Fibroblast of skin of right quadriceps (primary cell): ENCODE measurements at places on chromosomes 2 and 18.
A peak's percentile ranks its signal among the peaks of the same experiment; 100 is the strongest.

GRCh38 chr2:200575957-200576356 lies 9.9 kb upstream of the AOX1 start:
- DNase-seq = peak; percentile 5

DNA sequence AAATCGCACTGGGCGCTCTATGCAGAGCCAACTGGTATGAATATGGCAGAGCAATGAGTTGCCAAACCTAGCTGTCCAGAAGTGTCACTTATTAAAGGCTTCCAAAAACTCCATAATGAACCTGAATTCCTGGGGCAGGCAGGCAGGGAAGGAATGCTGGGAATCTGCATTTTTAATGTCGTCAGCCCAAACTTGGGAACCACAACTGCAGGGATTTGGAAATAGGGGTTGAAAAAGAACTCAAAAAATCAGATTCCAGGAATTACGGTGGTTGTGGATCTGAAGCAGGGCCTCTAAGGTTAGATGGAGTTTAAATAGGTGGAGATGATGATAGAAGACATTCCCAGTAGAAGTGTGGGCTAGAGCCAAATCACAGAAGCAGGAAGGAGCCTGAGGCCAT lies 15.0 kb downstream of the NCKAP5 start:
- DNase-seq = peak; percentile 18

- DNase-seq = peak; percentile 74
These were observed 41.9 kb downstream of the TMEM247 start for GRCh38 chr2:46521215-46521683.

GRCh38 chr2:121359170-121359569 lies 74.2 kb upstream of the TFCP2L1 start:
- no peak for DNase-seq

- peak; percentile 24 for DNase-seq
These were observed 7.3 kb upstream of the PRLH start for GRCh38 chr2:237558961-237559641.

DNA sequence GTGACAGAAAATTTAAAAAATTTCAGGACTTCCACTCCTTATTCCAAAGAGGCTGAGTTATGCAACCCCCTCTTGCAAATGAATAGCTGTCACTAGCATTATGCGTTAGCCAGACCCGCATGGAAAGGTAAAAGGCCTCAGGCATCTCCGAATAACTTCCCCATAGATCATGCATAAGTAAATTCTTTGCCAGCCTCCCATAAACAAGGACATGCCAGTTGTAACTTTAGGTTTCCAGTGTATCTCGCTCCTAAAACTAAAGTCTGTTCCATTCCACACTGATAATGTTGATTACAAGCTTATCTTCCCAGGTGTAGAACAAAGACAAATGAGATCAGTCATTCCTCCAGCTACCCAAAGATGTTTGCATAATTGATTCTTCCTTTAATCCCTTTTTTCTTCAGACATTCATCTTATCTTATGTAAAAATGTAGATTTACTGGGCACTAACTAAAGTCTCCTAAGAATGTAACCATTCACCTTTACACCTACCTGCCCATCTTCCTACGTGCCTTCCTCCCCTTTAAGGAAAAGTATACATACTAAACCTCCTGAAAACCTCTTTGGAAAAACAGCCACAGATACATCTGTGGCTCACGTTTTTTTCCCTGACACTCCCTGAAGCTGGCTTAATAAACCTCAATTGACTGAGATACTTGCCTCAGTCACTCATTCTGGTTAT lies 13.6 kb upstream of the NFU1 start:
- no peak for DNase-seq

- no peak for DNase-seq
These were observed 212.5 kb upstream of the SMAD2 start for GRCh38 chr18:48142994-48143393.

GRCh38 chr2:111666160-111666559 lies 217.8 kb downstream of the ANAPC1 start:
- no peak for DNase-seq

GRCh38 chr2:16691261-16691660 lies 25.6 kb upstream of the CYRIA start:
- DNase-seq = no peak

DNA sequence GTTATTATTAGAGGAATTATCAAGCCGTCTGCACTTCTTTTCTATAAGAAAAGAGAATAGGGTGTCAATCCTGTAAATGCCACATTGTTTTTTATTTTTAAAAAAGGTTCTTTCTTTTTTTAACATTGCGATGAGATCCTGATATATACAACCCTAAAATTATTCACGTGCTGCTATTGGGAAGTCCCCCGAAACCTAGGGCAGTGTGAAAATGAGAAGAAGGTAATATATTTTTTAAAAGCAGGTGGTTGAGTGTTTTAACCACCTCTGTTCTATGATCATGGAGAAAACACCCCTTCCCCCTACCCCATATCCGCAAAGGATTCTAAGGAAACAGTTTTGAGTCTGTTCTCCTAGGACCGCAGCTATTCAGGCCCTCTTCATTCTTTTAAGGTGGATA lies 94.5 kb upstream of the KLHL14 start:
- no peak for DNase-seq

GRCh38 chr2:175030380-175031271 lies 25.4 kb upstream of the CHN1 start:
- DNase-seq = peak; percentile 38

DNA sequence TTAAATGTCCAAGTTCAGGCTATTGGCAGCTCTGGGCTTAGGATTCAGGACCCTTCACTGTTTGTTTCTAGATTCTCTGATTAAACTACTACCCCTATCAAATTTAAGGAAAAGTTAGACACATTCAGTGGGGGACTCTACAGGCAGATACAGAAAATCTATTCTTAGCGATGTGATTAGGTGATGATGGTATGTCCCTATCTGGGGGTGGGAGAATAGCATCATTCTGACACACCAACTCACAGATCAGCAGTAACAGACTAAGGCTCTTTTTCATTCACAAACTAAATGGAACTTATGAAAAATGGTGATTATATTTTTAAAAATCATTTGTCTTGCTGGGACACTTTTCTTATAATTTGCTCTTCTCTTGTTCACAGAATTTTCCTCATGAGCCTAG lies 232.9 kb upstream of the CDH2 start:
- DNase-seq = no peak

GRCh38 chr18:61854578-61855448 lies 38.0 kb downstream of the RNF152 start:
- DNase-seq = peak; percentile 26

GRCh38 chr18:79552140-79552631 lies 127.4 kb upstream of the CTDP1 start:
- DNase-seq = no peak

- peak; percentile 62 for DNase-seq
These were observed 46.8 kb upstream of the EML6 start for GRCh38 chr2:54676656-54677055.

DNA sequence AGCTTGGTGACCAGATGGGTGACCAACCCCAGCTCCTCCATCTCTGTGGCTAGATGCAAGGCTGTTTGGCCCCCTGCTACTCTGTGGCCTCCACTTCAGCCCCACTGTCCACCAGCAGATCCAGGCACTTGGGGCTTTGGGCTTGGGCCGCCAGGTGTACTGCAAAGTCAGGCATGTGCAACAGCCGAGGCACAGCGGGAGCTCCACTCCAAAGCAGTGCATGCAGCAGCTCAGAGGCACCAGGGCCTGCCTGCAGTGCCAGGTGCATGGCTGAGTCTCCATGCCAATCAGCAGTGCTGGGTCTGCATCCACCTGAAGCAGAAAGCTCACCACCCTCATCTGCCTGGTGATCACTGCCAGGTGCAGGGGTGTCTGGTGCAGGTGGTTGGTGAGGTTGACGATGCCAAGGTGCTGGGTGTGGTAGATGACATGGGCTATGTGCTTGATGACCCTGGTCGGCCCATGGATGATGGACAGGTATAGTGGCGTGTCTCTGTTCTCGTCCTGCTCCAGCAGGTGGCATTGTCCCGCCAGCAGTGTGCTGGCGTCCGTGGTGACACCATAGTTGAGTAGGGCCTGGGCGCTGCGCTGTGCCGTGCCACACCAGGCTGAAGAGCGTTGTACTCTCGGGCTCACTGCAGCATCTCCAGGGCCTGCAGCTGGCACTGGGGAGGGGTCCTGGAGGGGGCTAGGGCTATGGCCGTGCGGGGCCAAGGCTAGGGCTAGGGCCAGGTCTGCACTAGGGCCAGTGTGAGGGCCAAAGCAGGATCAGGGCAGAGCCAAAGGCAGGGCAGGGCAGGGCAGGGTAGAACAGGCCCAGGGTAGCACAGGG lies 1.0 kb upstream of the ANKRD62 start:
- no peak for DNase-seq

GRCh38 chr18:41324934-41325333 lies 630.1 kb upstream of the PIK3C3 start:
- DNase-seq = peak; percentile 18
